Fibroblast of skin of left biceps (primary cell): ENCODE measurements at places on chromosomes 1 and 21.

DNA sequence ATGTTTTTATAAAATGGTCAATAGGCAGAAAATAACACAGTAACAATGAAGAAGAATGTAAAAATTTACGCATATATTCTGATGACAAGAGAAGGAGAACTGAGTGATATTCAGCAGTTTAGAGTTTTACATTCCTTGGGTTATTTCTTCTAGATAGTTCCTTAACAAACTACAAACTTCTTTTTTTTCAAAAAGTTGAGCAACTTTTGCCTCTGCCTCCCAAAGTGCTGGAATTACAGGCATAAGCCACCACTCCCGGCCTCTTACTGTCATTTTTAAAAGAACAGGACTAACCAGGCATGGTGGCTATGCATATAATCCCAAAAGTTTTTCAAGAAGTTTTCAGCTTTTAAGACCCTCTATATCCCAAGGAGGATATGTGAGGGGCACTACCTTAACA is 32.9 kb downstream of the ARNT start:
- no peak for DNase-seq

DNA sequence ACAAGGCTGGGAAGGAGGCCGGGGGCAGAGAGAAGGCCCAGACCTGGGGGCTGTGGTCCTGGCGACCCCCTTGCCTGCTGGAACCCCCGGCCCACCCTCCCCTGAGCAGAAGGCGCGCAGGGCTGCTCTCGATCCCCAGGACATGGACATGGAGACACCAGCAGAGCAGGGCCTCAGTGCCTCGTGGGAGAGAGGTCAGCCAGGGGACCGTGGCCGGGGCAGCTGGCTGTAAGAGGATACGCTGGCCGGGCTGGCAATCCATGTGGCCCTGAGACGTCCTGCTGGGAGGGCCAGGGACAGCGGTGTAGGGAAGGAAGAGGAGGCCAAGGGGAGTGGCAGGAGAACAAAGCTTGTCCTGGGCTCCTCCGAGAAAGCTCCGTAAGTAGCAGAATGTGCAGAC is 132.2 kb downstream of the CASZ1 start:
- no peak for DNase-seq

DNA sequence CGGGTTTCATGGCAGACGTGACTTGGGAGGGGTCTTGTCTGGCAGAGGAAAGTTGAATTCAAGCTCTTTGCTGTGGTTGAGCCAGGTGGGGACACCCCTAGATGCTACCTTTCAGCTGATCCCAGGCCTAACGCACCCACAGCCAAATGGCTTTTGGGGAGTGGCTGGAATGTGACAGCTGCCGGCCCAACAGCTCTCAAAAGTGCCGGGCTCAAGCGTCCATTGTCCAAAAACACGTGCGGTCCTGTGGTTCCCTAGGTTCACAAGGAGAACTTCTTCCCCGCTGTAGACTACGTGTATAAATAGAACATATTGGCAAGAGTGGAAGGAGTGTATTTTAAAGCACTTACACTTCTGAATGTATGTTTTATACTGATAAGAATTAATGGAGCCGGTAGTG is 87.1 kb upstream of the ARHGEF16 start:
- no peak for DNase-seq

- no peak for DNase-seq
Observed at GRCh38 chr1:185653615-185654014, 80.6 kb upstream of the HMCN1 start.

GRCh38 chr1:40414331-40414730 is 35.9 kb upstream of the ZFP69B start:
- DNase-seq: no peak

GRCh38 chr1:28640766-28641165 is 2.1 kb downstream of the TAF12 start:
- DNase-seq: no peak

DNA sequence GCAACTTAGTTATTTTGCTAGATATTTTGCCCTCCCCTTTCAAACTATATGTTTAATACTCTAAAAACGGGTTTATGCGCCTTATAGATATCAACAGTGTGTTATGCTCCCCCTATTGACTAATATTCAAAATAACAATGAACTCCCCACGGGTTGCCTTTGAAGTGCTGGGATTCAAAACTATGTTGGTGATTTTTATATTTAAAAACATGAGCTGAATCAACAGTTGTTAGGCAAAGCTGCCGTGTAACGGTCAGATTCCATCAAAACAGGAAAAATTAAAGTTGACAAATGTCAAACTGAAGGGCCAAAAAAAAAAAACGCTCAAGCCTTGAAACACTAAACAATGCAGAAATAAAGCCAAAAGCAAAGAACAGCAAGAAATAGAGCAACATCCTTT is 2.5 kb downstream of the TGFBR3 start:
- no peak for DNase-seq

DNA sequence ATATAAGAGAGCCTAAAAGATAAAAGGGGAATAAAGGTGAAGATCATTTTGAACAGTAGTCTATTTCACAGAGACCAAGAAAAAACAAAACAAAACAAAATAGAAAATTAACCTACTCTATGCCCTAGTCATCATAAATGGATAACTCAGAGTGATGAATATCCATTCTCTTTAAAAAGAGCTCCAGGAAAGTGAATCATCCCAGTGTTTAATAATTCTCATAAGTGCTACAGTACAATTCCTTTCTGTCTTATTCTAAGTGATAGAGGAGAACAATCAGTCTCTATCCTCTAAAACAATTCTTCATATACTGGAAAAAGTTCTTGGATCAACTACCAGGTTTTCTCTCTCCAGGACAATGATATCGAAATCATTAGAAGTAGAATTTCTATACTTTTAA is 45.8 kb downstream of the GDAP2 start:
- no peak for DNase-seq

- no peak for DNase-seq
Observed at GRCh38 chr1:64549464-64550239, 79.7 kb downstream of the CACHD1 start.

DNA sequence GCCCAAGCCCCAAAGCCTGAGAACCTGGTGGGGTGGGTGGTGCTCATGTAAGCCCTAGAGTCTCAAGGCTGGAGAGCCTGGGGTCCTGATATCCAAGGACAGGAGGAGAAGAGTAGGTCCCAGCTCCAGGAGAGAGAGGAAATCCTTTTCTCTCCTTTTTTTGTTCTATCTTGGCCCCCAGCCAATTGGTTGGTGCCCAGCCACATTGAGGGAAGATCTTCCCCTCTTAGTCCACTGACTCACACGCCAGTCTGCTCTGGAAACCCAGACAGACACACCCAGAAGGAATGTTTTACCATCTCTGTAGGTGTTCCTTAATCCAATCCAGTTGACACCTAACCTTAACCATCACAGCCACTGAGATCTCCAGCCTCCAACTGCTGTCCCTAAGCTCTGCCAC is 16.2 kb upstream of the LIN9 start:
- no peak for DNase-seq

DNA sequence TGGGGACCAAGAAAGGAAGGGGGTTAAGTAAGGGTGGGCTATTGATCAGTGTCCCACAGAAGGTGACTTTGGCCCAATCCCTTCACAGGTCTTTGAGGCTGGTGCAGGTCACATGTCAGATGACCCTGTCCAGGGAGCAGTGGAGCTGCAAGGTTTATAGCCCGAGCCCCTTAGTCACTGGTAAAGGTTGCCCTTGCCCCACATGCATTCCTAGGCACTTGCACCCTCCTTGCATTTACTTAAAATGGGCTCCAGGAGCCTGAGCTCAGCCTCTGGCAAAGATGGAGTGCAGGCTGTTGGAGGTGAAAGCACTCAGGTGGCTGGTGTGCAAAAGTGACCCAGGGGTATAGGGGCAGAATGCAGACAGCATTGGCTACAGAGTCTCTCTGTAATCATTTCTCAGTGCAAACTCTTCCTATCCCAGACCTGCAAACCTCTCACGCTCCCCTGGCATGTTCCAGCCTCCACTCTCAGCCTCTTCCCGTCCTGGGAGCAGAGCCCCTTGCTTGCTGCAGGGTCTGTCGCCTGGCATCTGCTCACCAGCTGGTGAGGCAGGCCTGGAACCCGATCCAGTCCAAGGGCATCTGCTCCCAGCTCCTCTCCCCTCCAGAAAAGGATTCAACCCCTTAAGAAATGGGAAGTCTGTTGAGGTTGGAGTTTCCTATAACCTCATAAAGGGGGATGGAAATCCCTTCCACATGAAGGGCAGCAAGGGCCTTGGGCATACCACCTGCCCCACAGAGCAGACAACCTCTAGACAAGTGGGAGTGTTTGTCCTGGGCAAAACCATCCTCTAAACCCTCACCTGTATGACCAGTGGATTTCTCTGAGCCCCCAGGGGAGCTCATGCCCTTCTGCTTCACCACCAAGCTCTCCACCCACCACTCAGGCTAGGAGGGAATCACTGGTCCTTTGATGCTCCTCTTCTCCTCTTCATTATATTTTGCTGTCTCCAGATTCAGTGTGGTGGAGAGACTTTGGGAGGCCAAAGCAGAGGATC is 23.1 kb upstream of the PTPRF start:
- no peak for DNase-seq

GRCh38 chr1:58695206-58695605 is 4.7 kb downstream of the MYSM1 start:
- no peak for DNase-seq

DNA sequence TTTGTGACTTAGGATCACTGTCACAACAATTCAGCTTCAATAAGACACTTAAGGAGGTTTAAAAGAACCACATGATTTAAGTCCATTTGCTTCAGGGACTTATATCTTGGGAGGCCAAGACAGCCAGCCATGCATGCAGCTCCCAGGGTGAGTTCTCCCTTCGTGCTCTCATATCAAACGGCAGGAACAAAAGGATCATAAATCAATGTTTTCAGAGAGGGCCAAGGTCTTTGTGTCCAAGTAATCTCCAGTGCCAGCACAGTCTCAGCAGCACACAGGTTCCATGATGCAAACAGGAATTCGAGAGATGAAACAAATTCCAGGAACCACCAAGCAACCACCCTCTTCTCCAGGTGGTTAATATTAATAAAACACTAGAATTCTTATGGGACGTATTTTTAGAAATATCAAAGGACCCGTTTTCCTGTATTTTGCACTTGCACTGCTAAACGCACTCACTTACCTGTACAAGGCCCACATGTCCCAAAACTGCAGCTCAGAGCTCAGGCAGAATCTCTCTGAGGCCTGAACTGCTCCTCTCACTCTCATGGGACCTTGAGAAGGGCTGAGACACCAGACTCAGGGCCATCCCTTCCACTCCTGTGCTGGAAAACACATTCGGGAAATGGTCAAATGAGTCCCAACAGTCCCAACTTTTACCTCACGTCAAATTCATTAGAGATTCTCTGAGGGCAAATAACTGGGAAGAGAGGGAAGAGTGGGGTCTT is 100.0 kb upstream of the RAB4A start:
- no peak for DNase-seq

DNA sequence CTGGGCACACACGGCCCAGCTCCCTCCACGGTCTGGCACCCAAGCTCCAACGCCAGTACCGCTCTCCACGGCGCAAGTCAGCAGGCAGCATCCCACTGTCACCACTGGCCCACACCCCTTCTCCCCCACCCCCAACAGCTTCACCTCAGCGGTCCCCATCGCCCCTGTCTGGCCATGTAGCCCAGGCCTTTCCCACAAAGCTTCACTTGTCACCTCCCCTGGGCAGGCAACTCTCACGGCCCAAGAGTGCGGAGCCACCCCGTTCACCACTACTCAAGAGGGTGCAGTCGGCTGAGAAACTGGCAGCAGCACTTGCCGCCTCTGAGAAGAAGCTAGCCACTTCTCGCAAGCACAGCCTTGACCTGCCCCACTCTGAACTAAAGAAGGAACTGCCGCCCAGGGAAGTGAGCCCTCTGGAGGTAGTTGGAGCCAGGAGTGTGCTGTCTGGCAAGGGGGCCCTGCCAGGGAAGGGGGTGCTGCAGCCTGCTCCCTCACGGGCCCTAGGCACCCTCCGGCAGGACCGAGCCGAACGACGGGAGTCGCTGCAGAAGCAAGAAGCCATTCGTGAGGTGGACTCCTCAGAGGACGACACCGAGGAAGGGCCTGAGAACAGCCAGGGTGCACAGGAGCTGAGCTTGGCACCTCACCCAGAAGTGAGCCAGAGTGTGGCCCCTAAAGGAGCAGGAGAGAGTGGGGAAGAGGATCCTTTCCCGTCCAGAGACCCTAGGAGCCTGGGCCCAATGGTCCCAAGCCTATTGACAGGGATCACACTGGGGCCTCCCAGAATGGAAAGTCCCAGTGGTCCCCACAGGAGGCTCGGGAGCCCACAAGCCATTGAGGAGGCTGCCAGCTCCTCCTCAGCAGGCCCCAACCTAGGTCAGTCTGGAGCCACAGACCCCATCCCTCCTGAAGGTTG is 97.6 kb downstream of the PIK3R3 start:
- DNase-seq: no peak

DNA sequence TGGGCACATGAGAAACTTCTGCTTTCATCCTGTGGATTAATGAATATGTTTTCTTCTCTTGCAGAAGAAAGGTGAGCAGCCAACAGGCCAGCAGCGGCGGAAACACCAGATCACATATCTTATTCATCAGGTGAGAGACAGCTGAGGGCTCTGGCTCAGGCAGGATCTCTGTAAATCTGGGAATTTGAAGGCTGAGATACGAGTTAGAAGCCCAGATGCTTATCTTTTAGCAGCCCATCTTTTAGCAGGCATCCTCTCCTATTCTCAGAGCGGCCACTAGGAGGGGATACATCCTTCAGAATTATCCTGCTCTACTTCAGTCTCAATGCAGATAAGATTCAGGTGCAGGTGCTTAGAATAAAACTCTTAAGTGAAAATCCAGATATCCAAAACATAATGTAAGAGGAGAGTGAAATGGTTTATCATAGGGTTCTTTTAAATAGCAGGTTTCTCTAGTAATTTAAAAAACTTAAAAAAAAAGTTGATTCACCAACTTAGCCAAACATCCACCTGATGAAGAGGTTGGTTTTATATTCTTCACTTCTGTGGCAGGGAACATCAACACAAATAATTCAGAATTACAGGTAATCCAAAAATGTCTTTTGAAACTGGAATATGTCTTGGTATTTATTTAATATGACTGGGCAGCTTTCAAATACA is 19.3 kb downstream of the SH2D2A start:
- no peak for DNase-seq

DNA sequence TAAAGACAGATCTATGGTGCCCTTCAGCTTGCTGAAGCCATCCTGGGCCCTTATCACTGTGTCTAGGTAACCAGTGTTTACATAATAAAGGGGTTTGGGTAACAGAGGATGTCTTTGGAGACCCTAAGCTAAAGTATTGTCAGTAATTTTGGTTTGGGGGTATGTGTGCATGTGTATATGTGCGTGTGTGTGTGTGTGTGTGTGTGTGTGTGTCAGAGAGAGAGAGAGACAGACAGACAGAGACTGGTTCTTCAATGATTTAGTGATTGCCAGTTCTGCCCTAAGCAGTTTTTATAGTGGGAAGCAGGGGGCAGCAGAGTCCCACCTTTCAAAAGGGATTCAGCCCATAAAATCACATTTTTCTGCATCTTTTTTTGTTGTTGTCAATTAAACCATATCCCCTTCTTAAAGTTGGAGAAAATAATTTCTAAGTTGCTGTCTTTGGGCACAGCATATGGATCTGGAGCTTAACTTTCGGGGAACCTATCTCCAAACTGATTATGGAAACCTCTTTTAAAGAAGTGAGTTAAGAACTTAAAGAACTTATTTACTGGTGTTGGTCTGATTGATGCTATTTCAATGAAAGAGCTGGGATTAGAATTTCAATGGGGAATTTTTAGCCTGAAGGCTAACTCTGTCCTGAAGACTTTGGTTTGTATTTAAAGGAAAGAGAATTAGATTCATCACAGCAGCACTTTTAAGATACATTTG is 51.1 kb downstream of the ZNF326 start:
- no peak for DNase-seq

GRCh38 chr1:43990271-43991199 is 864 bp upstream of the CCDC24 start:
- DNase-seq: no peak
